ENCODE measurements at places on chromosomes 1 and 21.

GRCh38 chr1:201578008-201578888 is 39.3 kb downstream of the NAV1 start:
- no peak for DNase-seq

GRCh38 chr1:55334160-55334559 is 119.0 kb upstream of the USP24 start:
- DNase-seq, result no peak

DNA sequence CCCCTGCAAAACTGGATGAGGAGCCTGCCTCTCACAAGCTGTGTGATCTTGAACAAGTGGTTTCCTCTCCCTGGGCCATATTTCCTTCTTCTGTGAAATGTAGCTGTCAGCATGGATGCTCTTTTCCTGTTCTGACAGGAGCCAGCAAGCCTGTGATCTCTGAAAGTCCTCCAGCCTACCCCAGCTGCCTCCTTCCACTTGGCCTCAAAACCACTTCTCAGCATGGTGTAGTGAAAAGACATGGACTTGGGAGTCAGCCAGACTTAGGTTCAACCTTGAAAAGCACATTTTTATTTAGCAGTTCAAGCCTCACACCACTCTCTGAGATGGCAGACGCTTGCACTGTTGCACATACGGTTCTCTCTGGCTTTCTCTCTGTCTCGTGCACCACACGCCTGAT is 292.9 kb upstream of the DUSP10 start:
- DNase-seq, result no peak

DNA sequence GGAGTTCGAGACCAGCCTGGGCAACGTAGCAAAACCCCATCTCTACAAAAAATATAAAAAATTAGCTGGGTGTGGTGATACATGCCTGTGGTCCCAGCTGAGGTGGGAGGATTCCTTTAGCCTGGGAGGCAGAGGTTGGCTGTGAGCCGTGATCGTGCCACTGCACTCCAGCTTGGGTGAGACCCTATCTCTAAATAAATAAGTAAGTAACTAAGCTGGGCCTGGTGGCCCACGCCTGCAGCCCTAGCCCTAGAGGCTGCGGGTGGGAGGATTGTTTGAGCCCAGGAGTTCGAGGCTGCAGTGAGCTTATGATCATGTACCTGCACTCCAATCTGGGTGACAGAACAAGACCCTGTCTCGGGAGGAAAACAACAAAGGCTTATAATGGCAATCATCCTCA is 4.6 kb downstream of the CLIC4 start:
- no peak for DNase-seq

DNA sequence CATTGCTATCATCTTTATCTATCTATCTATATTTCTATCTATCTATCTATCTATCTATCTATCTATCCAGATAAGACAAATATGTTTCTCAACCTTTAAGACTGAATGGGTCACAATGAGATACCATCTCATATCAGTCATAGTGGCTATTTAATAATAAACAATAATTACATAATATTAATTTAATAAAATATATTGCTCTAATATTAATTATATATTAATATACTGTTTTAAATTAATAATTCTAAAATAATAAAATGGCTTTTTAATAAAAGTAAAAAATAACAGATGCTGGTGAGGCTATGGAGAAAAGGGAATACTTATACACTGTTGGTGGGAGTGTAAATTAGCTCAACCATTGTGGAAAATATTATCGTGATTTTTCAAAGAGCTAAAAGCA is 13.0 kb upstream of the PLPPR4 start:
- no peak for DNase-seq

DNA sequence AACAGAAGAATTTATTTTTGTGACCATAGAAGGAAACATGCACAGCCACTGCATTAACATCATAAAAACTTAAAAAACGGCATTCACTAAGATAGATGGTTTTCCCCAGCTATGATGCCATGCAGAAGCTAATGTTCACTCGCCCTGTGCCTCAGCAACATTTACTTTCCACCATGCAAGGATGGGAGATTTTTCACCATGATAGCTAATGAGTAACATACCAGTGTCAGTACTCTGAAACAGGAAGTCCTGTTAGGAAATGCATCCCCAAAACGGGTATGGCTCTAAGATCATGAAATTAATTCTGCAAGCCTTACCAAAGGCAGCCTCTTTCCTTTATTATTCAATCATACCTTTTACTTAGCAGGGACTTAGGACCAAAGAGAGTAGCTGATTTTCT is 17.5 kb upstream of the VAMP3 start:
- no peak for DNase-seq

GRCh38 chr1:74766579-74766978 is 33.6 kb downstream of the TYW3 start:
- DNase-seq, result no peak

GRCh38 chr21:14817311-14817710 is 247.5 kb downstream of the NRIP1 start:
- no peak for DNase-seq

Data from HCT116 (cell line).